Activated effector memory CD4-positive, alpha-beta T cell treated with anti-CD3 and anti-CD28 coated beads, Interleukin-2, amount 50 U/mL, for 16 hours (primary cell): ENCODE measurements at places on chromosomes 6 and 20.

GRCh38 chr6:169963581-169964297 lies 212.3 kb downstream of the ERMARD start:
- DNase-seq = no peak

- DNase-seq = no peak
These were observed 38.5 kb upstream of the OGFRL1 start for GRCh38 chr6:71250099-71250602.

DNA sequence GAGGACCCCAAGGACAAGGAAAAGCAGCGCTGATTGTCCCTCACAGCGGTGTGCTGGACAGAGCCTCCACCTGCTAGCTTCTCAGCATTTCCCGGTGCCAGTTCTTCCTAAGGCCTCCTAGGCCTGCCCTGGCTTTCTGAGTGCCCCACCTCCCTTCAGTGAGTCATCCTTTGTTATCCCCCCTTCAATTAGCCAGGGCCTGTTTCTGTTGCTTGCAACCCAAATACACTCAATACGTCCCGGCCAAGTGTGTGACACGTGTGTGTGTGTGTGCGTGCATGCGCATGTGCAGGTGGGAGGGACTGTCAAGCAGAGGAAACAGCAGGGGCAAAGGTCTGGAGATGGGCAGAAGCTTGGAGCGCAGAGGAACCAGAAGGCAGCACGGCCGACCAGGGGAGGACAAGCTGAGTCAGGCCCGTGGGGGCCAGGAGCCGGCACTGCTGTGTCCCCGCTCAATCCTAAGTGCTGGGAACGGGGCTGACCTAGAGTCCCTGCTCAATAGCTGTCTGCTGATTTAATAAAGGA lies 159.8 kb downstream of the PREX1 start:
- DNase-seq = no peak

DNA sequence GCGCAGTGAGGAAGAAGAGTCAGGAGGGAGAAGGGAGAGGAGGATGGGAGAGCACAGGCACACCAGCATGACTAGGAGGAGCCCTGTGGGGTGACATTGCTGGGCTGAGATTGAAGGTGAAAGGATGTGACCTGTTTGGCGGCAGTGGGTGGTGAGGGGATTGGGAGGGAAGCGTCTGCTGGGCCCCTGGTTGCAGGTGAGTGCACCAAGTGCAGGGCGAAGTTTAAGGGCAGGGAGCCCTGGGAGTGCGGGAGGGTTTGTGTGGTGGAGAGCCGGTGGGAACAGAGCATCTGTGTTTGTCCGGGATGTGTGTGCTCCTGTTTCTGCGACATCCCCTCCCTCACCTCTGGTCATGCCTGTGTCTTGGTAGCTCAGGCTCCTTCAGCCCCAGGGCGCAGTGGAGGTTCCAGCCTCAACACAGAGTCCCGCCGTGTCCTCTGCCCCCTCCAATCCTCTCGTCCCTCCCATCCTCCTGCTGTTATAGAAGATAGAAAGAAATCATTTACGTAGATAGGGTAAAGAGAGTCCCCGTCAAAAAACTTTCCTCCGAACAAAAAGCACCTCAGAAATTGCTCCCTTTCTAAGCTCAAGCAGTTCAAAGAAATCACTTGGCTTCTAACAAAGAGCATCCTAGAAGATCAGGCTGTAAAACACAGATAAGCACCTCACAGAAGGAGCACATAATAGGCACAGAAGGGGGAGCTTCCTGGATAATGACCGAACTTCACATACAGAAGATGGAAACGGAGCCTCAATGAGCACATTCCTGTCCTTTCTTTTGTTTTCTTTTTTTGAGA lies 25.0 kb downstream of the ULBP1 start:
- DNase-seq = no peak

DNA sequence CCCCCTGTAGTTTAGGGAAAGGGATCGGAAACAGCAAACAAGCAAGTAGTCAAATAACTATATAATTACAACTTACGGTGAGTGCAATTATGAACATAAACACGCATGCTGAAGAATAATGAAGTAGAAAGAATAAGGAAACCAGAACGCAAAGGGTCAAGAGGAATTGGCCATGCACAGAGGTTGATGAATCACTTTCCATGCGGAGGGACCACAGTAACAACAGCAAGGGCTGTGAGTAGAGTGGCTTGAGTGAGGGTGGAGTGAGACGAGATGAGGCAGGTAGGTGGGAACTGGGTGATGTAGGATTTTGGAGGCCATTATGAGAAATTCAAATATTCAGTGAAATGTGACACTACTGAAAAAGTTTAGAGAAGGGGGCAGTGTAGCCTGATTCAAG lies 112.2 kb upstream of the LAMP5 start:
- DNase-seq = no peak
